ENCODE measurements at places on chromosomes 16 and 17. TPM values are rescaled to one million over a fixed set of nuclear protein-coding genes. Genes with fewer than 3 reads are reported as not detected.

- H3K27me3 ChIP-seq, result no peaks in the 10 kb centered on the region
- peak; percentile 51 for DNase-seq
- H3K36me3 ChIP-seq, result peaks cover 23% of the 10 kb centered on the region
- peak overlapping the region; percentile 95 for H3K4me3 ChIP-seq
- peak overlapping the region; percentile 97 for H3K27ac ChIP-seq
- peaks cover 9% of the 10 kb centered on the region for H3K4me1 ChIP-seq
Measured at GRCh38 chr17:28744972-28745785, 1.4 kb downstream of the TRAF4 start.

DNA sequence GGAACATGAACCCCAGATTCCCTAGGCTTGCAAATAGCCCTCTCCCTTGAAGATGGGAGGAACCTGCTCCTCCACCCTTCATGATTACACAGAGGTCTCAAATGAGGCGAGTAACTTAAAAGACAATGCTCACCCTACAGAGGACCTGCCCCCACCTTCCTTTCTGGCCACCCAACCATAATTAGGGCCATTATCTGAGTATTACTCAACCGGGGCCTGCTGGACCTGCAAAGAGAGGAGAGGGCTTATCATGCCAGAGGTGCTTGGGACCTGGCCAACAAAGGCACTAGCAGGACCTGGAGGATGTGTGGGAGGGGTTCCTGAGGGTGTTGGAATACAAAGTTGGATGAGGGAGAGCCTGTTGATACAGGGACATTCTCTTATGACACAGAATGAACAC, 42.4 kb downstream of the RNF157 start:
- no peaks in the 10 kb centered on the region for H3K27me3 ChIP-seq
- DNase-seq, result no peak
- H3K4me1 ChIP-seq, result no peaks in the 10 kb centered on the region
- H3K27ac ChIP-seq, result no peak overlapping the region

DNA sequence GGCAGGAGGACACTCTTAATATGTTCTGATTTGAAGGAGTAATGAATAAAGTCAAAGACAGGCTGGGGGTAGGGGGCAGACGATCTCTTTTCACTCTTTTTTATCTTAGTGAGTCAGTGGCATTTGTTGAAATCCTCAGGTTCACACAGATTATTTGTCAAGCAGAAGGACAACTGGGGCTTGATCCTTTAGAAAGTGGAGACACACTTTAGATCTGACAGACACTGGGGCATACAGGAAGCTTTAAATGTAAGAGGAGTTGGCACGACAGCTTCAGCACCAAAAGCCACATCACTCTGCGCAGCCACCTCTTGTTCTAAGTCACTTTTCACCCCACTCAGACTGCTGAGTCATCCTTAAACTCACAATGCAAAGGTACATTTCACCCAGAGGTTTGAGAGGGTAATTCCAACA, 121.5 kb downstream of the STXBP4 start:
- H3K27me3 ChIP-seq, result no peaks in the 10 kb centered on the region
- H3K27ac ChIP-seq, result no peak overlapping the region
- H3K4me1 ChIP-seq, result no peaks in the 10 kb centered on the region
- DNase-seq, result peak; percentile 48

- peak; percentile 60 for DNase-seq
- no peak overlapping the region for H3K27ac ChIP-seq
- H3K4me3 ChIP-seq, result no peak overlapping the region
- H3K4me1 ChIP-seq, result no peaks in the 10 kb centered on the region
- H3K36me3 ChIP-seq, result no peaks in the 10 kb centered on the region
Measured at GRCh38 chr17:19744922-19745757, 3.0 kb downstream of the ALDH3A1 start.

DNA sequence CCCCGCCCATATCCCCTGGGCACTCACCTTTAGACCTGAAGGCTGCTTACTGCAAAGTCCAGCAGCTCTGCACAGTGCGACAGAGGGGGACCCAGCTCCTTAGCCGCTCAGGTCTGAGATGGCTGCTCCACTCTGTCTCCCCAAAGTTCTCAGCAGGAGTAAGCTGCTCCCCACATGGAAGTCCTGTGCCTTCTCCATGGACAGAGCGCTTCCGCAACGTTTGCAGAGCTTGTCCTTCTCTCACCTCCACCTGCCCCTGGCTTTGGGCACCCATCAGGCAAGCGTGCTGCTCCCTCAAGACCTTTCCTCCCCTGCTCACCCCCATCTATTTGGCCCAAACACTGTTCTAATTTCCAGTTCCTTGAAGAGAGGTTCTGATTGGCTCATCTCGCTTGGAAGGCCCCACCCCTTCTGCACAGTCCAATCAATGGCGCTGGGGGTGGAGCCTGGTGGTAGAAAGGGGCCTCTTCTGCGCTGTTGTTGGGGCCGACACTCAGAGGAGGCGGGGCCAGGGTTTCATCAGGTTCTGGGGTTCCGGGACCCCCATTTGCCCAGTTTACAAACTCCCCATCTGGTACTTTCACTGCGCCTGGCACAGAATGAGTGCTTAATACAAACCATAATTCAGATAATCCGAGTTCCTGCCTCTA, 137.2 kb downstream of the CYLD start:
- no peaks in the 10 kb centered on the region for H3K27me3 ChIP-seq
- H3K27ac ChIP-seq, result no peak overlapping the region
- H3K4me1 ChIP-seq, result no peaks in the 10 kb centered on the region
- no peaks in the 10 kb centered on the region for H3K36me3 ChIP-seq
- H3K4me3 ChIP-seq, result no peak overlapping the region

GRCh38 chr17:6279659-6280058, 155.3 kb downstream of the AIPL1 start:
- H3K4me3 ChIP-seq, result no peak overlapping the region
- no peaks in the 10 kb centered on the region for H3K36me3 ChIP-seq

RGS9 gene
- 1.7 TPM for total RNA-seq

DNA sequence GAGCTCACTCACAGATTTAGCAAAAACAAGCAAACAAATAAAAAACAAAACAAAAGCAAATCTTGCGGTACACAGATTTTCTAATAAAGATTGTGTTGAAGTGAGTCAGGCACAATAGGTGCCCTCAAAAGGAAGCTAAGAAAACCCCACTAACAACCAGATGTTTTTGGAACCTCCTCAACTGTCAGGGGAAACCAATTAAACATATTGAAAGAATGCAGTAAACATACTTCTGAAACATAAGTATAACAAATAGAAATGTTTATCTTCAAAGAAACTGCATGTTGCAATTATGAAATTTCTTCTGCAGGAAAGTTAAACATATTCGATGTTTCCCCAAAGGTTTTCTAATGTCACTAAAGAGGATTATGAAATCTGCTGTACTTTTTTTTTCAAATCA, 110.5 kb upstream of the CORO6 start:
- peak; percentile 67 for DNase-seq
- no peak overlapping the region for H3K27ac ChIP-seq

- H3K36me3 ChIP-seq, result no peaks in the 10 kb centered on the region
- no peak overlapping the region for H3K27ac ChIP-seq
- no peaks in the 10 kb centered on the region for H3K4me1 ChIP-seq
- H3K4me3 ChIP-seq, result no peak overlapping the region
- DNase-seq, result no peak
Measured at GRCh38 chr17:52140601-52141000, 17.9 kb downstream of the CA10 start.

GRCh38 chr17:62689441-62690167, 62.1 kb downstream of the MRC2 start:
- DNase-seq, result no peak
- no peak overlapping the region for H3K4me3 ChIP-seq
- no peak overlapping the region for H3K27ac ChIP-seq
- peaks cover 26% of the 10 kb centered on the region for H3K36me3 ChIP-seq

FBXO39 gene
- 0.66 TPM for total RNA-seq

DNAI2 gene
- not detected for total RNA-seq

DNA sequence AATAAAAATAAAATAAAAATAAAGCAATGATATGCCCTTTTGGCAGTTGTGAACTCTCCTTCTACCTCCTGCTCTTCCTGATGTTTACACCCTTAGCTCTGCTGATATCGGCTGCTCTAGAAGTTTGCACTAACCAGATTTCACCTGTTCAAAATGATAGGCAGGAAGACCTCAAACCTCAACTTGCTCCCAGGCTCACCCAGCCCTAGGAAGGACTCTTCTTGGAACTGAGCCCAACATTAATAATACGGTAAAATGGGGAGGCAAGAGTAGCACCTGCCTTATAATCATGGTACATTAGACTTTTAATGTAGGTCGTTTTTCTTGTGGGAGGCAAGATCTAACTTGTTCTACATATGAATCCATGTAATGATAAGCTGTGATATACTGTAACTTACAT, 61.2 kb upstream of the MED13 start:
- no peaks in the 10 kb centered on the region for H3K36me3 ChIP-seq
- H3K4me3 ChIP-seq, result no peak overlapping the region
- DNase-seq, result no peak
- H3K4me1 ChIP-seq, result no peaks in the 10 kb centered on the region
- no peaks in the 10 kb centered on the region for H3K27me3 ChIP-seq

DNA sequence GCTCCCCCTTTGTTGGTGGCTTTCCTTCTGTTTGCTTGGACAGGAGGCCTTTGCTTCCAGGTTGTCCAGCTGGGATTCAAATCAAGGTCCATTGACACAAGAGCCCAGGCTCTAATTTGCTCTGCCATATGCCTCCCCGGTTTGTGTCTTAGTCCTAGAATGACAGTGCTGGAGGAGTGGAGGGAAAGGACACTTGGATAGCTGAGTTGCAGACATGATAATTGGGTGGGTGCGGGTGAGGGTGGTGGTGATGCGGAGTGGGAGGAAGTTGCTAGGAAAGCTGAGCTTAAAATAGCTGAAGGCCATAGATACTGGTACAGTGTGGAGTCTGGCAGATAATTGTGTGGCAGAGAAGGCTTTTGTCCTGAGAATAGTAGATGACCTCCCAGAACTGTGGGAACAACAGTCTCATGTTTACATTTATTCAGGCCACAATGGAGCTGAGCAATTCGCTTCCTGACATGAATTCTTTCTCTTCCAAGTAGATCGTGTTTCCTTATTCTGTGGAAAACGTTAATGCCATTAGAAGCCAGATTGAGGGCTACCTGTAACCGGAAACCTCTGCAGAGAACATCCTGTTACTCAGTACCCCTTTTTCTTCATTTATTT, 23.8 kb downstream of the SEC14L1 start:
- H3K4me1 ChIP-seq, result peaks cover 8% of the 10 kb centered on the region
- no peaks in the 10 kb centered on the region for H3K36me3 ChIP-seq
- peak; percentile 53 for DNase-seq
- no peak overlapping the region for H3K4me3 ChIP-seq
- no peaks in the 10 kb centered on the region for H3K27me3 ChIP-seq

ANKRD13B gene
- total RNA-seq, result 6.3 TPM

GRCh38 chr16:2969545-2970521, 685 bp downstream of the PAQR4 start:
- H3K4me1 ChIP-seq, result no peaks in the 10 kb centered on the region
- DNase-seq, result peak; percentile 41
- peak overlapping the region; percentile 71 for H3K4me3 ChIP-seq
- H3K27ac ChIP-seq, result peak overlapping the region; percentile 44
- H3K36me3 ChIP-seq, result no peaks in the 10 kb centered on the region
- peaks cover 24% of the 10 kb centered on the region for H3K27me3 ChIP-seq

LGALS9 gene
- total RNA-seq, result 0.51 TPM

BIRC5 gene
- 3.6 TPM for total RNA-seq

DNA sequence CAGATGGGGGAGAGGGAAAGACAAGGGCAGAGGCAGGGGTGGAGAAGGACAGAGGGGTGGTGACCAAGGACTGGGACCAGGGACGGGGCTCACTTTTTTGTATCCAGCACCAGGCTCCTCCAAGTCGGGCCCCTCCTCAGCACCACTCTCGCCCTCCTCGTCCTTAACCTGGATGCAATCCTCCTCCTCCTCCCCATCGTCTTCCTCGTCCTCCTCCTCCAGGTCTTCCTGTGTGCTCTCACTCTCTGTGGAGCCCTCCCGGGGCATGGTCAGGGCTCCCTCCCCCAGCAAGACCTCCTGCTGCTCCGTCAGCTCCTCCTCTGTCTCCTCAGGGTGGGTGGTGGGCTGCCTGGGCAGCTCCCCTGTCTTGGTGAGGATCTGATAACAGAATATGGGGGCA, 16.8 kb downstream of the G6PC3 start:
- peaks cover 28% of the 10 kb centered on the region for H3K36me3 ChIP-seq
- H3K27me3 ChIP-seq, result no peaks in the 10 kb centered on the region
- H3K4me3 ChIP-seq, result no peak overlapping the region
- peaks cover 16% of the 10 kb centered on the region for H3K4me1 ChIP-seq

GRCh38 chr17:27456681-27457359, 572 bp downstream of the KSR1 start:
- H3K27me3 ChIP-seq, result peaks cover 10% of the 10 kb centered on the region
- peaks cover 3% of the 10 kb centered on the region for H3K4me1 ChIP-seq
- no peaks in the 10 kb centered on the region for H3K36me3 ChIP-seq
- H3K4me3 ChIP-seq, result peak overlapping the region; percentile 75
- DNase-seq, result no peak

- H3K27me3 ChIP-seq, result no peaks in the 10 kb centered on the region
- peaks cover 10% of the 10 kb centered on the region for H3K4me1 ChIP-seq
- no peak overlapping the region for H3K27ac ChIP-seq
- H3K4me3 ChIP-seq, result no peak overlapping the region
- DNase-seq, result no peak
- H3K36me3 ChIP-seq, result peaks cover 5% of the 10 kb centered on the region
Measured at GRCh38 chr16:86490859-86491639, 19.3 kb upstream of the FOXF1 start.

Measured in fibroblast of lung (primary cell).